CD14-positive monocyte (primary cell): ENCODE measurements at places on chromosomes 1 and 21.

DNA sequence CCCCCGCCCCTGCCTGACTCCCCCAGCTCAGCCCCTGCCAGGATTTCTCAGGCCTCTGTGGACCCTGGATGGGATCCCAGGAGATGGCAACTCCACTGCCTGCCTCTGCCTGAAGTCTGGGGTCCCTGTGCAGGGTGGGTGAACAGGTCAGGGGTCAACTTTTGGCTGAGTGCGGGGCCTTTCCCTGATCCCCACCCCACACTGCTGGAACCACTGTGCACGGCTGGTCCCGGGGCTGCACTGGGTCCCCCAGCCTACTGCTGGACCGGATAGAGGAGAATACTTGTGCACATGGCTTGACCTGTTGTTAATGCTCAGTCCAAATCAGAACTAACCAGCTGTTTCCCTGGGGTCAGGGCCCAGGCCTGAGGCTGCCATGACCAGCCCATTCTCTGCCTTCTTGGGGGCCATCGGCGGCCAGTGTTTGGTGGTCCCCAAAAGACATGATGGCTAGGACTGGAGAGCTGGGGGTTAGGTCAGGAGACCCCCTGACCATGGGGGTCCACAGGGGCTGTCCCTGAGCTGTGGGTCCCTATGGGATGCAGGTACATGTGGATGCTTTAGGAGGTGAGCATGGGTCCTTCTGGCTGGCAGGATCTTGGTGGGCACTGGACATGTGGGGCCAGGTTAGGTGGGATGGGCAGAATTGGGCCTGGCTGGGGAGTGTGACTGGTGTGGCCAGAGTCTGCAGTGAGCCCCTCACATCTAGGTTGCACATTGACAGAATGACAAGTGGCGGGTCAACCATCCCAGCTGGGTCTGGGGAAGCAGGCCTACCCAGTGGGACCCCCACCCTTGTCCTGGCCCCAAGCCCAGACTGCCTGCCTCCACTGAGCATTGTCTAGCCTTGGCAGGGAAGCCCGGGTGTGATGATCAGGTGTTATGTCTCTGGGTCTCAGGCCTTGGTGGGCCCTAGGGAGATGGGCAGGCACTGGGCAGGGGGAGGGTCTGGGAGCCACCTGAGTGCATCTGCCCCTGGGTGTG, 19.0 kb upstream of the ZNF678 start:
- DNase-seq, result no peak

DNA sequence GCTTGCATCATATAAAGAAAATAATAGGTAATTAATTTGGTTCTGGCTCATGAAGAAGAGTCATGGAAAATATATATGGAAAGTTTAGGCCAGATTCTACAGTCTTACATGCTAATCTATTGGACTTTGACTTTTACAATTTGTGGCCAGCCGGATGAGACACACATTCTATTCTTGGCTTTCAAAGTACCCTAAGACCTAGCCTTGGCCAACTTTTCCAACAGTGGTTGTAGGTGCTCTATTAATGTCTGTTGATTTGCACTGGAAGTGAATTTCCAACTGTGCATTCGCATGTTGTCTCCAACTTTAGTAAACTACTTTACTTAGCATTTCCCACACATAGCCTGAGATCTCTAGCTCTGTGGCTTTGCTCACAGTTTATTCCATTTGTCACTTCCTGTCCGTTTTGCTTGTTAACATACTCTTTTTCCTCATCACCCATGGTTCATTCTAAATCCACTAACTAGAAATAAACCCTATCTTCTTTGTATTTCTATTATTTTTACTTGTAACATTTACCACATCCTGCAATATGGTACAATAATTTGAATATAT, 644.0 kb downstream of the PTPRC start:
- DNase-seq, result no peak

DNA sequence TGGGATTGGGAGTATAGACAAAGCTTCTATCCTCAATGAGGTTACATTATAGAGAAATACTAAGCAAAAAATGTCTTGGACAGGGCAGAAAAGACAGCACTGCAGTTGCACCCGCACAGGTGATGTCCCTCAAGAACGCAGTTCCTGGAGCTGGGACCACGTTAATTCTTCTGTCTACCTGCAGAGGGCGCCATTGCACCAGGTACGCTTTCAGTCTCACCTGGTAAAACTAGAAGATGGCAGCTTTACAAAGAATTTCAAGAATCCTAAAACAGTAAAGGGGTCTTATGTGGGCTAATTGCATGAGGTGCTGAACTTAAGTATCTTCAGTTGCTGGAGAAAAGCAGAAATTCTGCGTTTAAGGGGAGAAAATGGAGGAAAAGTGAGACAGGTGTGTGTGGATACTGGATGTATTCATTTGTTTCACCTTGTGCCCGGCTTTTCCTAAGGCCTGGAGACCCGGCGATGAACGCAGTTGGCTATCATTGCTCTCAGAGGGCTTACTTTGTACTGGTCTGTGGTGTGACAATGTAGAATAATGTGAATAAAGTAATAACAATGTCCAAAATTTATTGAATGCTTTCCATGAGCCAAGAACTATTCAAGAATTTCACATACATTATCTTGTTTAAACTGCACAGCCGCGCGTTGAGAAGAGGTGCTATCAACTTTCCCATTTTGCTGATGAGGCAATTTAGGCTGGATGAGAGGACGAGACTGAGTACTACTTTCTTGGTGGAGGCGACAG, 276.3 kb upstream of the GREM2 start:
- DNase-seq, result no peak

DNA sequence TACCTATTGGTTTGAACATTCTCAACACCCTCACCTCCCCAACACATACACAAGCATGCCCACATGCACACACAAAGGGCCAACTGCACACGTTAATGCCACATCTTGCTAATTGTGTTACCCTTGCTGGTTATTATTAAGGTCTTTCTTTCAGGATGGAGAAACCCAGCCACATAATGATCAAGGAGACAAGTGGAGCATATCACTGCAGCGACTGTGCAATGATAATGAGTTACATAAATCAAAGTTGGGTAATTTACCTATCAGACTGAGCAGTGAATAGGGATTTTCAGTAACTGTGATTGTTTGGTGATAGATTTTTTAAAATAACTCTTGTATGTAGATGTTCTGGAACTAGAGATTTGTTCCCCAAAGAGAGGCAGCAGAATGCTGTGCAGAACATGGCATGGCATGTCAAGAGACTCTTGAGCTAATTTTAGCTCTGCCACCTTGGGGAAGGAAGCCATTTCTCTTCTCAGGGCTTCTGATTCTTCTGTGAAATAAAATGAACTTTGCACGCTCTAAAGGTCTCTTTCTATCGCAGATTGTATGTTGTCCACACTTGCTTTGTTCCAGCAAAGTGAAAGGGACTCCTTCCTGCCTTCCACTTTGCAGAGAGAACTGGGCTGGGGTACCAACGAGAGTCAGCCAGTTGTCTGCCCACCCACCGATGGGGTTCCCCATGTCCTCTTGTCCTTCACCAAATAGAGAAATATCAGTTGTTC, 126.0 kb upstream of the CAMK1G start:
- DNase-seq, result no peak

GRCh38 chr1:42660907-42661500, 2.8 kb downstream of the PPIH start:
- DNase-seq, result no peak

DNA sequence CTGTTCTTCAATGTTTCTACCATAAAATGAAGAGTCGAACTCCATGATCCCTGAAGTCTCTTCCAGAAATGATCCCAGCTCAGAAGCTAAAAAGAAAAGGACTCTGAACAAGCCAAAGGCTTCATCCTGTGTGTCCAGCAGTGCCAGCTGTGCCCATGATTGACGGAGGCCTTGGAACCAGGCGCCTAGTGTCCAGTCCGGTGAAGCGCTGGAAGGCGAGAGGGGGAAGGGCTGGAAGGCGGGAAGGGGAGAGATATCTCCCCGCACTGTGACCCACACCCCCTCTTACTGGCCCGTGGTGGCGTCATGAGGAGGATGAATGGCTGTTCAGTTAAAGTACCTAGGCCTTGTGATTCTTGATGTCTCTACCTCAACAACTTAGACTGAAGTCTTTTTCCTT, 10.4 kb upstream of the PLEKHA6 start:
- no peak for DNase-seq

GRCh38 chr1:153025797-153026196, 5.2 kb upstream of the SPRR1B start:
- no peak for DNase-seq

GRCh38 chr1:91575909-91576519, 75.4 kb downstream of the CDC7 start:
- no peak for DNase-seq

- DNase-seq, result no peak
Observed at GRCh38 chr1:118322331-118322730, 137.3 kb upstream of the SPAG17 start.

- DNase-seq, result no peak
Observed at GRCh38 chr1:246181241-246181640, 325.8 kb downstream of the SMYD3 start.

DNA sequence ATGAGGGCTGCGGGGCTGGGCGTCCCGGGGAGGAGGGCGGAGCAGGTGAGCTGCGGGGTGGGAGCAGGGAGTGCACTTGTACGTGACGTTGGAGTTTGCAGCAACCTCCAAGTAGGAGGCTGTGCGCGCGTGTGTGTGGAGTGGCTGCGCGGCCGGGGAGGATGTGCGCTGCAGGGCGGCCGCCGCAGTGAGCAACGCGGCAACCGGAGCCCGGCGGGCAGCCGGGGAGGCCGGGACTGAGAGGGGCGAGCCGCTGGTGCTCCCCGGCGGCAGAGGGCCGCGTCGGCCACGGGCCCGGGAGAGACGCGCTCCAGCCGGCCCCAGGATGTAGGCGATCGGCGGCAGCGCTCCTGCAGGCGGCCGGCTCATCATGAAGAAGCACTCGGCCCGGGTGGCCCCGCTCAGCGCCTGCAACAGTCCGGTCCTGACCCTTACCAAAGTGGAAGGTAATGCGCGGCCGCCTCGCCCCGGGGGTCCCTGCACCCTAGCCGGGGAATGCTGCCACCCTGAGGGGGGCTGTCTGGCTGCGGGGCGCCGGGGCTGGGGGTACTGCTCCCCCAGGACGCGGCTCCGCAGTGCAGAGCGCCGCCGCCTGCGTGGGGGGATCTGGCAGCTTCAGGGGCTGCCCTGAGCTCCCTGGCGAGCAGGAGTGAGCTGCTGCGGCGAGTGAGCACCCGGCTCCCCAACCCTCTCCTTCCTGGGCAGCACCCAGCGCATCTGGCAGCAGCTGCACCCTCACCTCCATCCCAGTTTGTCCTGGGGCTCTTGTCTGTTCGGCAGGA, 158.9 kb upstream of the COA6 start:
- DNase-seq, result peak; percentile 64

DNA sequence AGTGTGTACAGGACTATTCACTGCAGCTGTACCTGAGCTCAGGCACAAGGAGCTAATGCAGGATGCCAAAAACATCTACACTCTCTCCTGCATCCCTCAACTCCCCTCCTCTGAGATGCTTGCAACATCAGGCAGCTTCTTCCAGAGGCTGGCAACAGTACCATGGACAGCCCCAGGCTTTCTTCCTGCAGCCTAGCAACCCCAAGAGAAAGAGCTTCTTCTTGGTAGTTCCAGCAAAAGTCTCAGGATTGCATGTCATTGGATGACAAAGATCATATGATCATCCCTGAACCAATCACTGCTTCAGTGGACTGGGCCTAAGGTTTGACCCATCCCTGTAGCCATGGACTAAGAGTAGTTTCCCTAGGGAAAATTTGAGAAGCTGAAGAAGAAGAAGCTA, 46.7 kb downstream of the CAMK2N1 start:
- no peak for DNase-seq

DNA sequence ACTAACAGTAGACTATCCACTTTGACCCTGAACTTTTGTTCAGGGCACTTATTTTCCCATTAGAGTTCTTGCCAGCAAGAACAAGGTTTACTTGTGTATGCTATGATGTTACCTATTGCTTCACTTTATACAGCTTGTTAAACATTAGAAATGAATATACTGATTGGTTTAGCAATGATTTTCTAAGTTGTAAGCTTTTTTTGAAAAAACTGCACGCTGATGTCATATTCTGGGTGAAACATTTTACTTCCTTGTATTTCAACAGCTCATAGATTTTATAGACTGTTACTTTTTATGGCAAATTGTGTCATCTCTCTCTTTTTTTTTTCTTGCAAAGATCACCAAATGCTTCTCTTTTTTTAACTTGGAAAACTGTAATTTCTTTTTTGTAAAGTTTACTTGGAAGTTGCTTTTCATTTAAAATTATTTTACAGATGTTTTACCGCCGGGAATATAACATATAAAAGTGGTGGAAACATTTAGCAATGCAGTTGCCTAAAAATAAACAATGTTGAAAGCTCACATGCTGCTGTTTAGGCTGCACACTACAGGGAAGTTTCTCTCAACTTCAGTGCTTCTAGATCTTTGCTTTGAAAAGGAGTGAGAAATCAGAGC, 215.3 kb upstream of the NFIA start:
- DNase-seq, result peak; percentile 50

GRCh38 chr1:22794647-22795365, 84.2 kb downstream of the EPHB2 start:
- DNase-seq, result no peak

- DNase-seq, result peak; percentile 67
Observed at GRCh38 chr1:220810179-220810653, 23.5 kb downstream of the MTARC1 start.

DNA sequence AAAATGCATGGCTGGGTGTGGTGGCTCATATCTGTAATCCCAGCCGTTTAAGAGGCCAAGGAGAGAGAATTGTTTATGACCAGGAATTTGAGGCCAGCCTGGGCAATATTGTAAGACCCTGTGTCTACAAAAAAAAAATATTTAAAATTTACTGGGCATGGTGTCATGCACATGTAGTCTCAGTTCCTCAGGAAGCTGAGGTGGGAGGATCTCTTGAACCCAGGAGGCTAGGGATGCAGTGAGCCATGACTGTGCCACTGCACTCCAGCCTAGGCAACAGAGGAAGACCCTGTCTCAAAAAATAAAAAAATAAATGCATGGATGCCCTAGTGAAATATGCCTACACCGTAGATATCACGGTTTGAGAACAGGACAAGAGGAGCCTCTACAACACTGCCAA, 1331.2 kb upstream of the B3GALT2 start:
- no peak for DNase-seq
